ENCODE measurements at places on chromosomes 6 and 20.

DNA sequence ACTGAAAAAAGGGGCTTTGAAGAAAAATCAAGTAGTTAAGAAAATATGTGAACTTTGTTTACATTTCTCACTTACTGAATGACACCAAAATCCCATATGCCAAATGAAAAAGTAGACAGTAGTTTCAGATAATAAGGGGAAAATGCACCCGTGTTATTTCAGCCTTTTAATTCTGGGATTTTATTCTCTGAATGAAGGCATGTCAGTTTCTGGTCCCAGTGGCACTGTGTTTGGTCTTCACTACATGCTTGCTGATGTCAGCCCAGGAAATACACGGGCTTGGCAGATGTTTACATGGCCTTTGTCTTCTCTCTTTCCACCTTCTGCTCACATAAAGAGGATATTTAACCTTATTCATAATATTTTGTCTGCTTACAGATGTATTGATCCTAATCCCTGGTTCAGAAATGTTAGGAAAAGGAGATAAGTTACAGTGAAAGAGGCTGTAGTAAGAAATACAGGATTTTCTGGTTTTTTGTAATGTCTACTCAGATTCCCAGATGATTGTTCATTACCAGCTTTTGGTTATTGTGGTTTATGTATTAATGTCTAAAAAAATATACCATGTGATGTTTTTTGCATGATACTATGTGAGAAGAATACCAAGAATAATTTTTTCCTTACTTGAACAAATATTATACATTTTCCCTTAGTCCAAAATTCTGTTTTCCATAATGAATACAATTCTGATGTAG is 27.7 kb downstream of the DSE start:
- no peak for DNase-seq

- no peak for DNase-seq
Observed at GRCh38 chr6:71722736-71723135, 163.6 kb upstream of the RIMS1 start.

GRCh38 chr20:52083627-52084232 is 107.8 kb downstream of the ZFP64 start:
- DNase-seq = peak; percentile 48

DNA sequence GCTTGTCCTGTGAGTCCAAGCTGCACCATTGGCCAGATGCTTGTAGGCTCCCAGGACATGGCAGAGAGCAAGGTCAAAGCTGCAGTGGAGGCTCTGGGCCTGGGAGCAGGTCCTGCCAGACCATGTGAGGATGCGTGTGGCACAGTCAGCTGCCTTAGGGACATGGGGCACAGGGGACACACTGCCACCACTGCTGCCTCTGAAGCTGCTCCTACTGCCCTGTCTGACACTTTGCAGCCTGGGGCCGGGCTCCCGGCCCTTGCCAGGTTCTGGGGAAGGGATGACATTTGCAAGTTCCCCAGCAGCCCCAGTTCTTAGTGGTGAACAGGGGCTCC is 13.2 kb upstream of the FUT9 start:
- DNase-seq = no peak

- peak; percentile 70 for DNase-seq
Observed at GRCh38 chr6:149190224-149190831, 127.2 kb upstream of the TAB2 start.

GRCh38 chr20:20139403-20139802 is 87.1 kb downstream of the CFAP61 start:
- no peak for DNase-seq

DNA sequence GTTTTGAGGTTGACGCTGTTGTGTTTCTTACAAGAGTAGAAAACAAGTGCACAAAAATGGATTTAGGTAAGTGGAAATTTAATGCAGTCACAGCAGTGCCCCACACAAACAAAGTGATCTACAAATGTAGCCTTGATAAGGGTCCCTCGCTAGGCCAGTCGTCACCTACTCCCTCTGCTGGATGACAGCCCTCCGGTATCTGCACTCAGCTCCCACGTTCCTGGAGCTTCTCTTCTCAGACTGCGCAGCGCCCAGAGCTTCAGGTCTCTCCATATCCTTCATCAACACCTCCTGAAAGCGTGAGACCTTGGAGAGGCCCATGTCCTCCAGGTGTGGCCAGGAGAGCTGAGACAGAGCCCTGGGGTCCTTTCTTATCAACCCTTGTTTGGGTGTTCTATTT is 58.3 kb upstream of the MAP3K4 start:
- DNase-seq = no peak

- no peak for DNase-seq
Observed at GRCh38 chr20:53399592-53400335, 193.9 kb downstream of the ZNF217 start.

DNA sequence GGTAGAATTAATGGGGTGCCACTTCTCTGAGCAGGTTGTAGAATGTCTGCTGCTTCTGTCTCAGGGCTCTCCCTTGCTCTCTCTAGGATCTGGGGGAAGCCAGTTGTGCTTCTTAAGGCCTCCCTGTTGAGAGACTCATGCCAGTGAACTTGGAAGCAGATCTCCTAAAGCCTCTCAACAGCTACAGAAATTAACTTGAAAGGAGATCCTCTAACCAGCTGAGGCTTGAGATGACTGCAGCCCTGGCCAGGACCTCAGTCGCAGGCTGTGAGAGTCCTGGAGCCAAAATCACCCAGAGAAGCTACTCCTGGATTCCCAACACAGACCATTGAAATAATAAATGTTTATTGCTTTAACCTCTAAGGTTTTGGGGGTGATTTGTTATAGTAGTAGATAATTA is 180.2 kb upstream of the MARCKS start:
- DNase-seq = no peak

Measured in MM.1S (cell line).